ENCODE measurements at places on chromosomes 12 and 14.

- no peak for DNase-seq
These were observed 59.7 kb downstream of the SLC24A4 start for GRCh38 chr14:92382677-92383076.

DNA sequence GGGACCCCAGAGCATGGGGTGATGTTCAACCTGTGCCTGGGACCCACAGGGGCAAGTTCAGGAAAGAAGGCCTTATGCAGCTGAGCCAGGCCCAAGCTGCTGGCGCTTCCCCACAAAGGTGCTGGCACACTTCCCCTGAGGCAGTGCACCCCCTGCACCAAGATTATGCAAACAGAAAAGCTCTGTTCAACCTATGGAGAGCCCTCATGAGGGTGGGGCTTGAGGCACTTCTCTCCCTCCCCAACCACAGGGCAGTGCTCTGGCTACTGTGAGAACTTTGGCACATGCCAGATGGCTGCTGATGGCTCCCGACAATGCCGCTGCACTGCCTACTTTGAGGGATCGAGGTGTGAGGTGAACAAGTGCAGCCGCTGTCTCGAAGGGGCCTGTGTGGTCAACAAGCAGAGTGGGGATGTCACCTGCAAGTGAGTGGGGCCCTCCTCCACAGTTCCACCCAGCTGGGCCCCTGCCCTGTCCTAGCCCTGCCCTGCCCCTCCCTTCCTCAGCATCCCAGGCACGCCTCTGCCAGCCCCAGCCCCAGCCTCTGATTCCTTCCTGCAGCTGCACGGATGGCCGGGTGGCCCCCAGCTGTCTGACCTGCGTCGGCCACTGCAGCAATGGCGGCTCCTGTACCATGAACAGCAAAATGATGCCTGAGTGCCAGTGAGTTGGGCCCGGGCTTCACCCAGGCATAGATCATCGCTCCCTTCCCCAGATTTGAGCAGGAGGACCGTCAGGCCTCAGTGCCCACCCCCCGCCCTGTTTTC lies 5.5 kb upstream of the NXPH4 start:
- DNase-seq: no peak

DNA sequence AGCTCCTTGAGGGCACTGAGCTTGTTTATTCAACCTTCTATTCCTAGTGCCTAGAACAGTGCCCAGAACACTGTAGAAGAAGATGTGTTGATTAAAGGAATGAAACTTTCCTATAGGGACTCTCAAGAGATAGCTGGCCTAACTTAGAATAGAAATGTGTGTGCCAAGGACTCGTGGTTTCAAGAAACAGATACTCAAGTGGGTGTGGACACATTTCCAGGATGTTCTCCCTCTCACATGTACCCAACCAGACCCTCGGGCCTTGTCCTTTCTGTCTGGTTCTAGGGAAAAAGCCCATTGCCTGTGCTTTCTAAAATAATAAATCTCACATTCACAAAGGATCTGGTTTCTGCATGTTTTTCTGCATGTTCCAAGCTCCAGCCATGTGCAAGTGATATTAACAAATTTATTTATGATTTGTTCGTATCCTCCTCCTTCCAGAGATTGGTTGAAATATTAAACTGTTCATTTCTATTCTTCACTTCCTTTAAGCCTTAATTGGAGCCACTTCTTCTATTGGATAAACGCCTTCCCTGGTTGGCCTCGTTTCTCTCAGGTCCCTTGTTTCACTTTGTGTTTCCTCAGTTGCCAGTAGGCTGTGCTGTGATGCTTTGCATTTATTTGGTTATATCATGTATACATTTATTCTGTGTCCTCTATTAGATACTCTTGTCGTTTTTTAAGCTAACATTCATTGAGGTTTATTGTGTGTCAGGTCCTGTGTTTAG lies 89.8 kb downstream of the CRADD start:
- DNase-seq: no peak

GRCh38 chr12:3171195-3171591 lies 94.0 kb downstream of the TSPAN9 start:
- no peak for DNase-seq

DNA sequence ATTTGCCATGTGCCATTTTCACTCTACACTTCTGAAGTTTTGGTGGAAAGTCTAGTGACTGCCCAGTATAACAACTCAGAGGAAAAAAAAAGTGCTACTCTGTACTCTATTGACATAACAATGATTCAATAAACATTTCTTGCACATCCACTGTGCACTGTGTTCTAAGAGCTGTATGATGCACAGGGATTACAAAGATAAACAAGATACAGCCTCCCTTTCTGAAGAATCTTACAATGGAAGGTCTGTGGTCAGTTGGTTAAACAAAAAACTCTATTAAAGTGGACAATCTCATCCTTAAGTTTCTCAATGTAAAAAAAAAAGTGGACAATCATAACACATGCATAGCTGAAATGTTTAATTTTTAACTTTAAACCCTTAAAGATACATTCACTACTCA lies 105.7 kb upstream of the RASSF8 start:
- no peak for DNase-seq

DNA sequence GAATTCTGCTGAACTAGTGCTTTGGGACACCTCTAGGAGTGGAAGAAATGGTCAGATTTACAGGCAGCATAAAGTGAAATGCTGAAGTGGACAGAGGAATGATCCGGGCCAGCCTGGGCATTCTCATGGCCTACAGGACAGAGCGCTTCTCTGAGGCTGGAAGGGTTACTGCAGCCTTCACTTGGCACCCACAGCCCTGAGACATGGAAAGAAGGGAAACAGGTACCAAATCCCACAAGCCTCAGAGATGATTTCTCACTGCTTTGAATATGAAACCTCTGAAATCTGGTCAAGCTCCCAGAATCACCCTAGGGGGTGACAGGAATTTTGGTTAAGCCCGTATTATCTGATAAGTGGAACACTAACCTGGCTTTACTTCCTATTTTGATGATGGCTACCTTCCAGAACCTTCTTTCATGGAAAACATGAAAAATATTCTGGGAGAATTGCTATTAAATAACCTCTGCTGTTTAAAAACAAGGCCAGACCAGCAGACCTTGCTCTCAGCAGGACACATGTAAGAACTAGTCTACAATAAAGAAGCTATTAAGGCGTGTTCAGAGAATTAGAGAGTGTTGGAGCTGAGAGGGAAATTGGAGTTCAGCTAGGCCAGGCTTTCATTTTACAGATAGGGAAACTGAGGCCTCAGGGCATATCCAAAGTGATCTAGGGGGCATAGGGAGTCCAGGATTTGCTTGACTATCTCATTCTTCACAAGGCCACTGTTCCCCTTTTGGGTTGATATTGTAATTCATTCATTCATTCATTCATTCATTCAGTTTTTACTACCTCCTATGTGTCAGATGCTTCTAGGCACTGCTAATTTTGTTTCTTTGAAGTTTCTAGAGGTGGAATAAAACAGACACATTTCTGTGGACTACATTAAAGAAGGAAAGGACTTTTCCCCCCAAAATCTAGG lies 281.5 kb downstream of the ZFP36L1 start:
- DNase-seq: no peak

- no peak for DNase-seq
These were observed 12.9 kb downstream of the BTBD7 start for GRCh38 chr14:93319958-93320357.

GRCh38 chr12:122304924-122305323 lies 38.6 kb upstream of the VPS33A start:
- DNase-seq: no peak

- DNase-seq: no peak
These were observed 21.9 kb downstream of the BDKRB1 start for GRCh38 chr14:96277890-96278289.

GRCh38 chr12:63149909-63150712 lies 890 bp downstream of the AVPR1A start:
- no peak for DNase-seq

GRCh38 chr12:93011100-93011499 lies 82.0 kb upstream of the EEA1 start:
- DNase-seq: no peak

GRCh38 chr12:10847744-10848143 lies 1.5 kb downstream of the PRR4 start:
- DNase-seq: no peak

DNA sequence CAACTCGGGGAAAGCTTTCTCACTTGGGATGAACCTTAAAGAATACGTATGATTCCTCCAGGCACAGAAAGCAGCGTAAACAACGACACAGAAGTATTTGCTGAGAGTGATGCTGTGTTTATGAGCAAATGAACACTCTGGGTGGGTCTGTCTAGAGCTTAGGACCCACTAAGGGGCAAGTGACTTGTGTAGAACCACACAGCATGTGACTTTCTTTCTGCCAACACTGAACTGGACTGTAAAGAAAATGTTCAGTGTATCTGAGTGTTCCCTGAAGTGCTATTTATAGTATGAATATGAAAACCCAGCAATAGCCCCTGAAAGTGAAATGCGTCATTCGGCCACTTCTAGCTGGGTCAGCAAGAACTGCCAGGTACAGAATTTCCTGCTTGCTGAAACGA lies 78.5 kb downstream of the ST8SIA1 start:
- DNase-seq: no peak

- no peak for DNase-seq
These were observed 70.7 kb downstream of the HSD17B6 start for GRCh38 chr12:56833780-56834179.

DNA sequence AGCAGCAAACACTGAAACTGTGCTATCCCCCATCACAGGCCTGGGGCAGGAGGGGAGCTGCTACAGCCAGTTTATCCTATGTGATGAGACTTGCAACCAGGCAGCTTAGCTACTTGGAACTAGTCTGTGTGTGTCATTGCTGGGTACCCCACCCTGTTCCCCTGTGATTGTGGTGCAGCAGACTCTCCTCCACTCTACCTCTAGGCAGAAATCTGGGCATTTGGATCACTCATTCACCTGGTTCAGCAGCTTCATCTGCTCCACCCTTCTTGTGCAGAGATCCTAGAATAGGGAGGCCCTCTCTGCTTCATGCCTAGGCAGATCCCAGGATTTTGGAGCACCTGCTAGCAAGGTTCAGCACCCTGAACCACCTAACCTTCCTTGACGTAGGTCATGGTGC lies 8.8 kb downstream of the TAS2R13 start:
- no peak for DNase-seq

- DNase-seq: no peak
These were observed 991.2 kb downstream of the VRK1 start for GRCh38 chr14:97788364-97788763.

DNA sequence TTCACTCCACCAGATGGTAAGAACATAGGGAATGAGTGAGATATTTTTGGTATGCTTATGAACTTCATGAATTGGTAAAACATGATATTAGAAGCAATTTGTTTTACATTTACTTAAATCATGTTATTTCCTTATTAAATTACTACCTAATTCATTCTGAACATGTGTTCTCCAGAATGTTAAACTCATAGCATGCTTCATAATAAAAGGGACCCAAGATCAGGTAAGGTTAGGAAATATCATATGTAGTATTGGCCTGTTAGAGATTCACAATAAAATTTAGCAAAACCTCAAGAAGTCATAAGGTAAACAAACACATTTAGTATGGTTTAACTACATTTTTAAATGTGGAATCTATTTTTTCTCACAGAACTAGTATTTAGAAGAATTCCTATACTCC lies 28.2 kb downstream of the PTPRQ start:
- DNase-seq: no peak

GRCh38 chr14:104774453-104775072 lies 21.0 kb downstream of the AKT1 start:
- DNase-seq: no peak

- no peak for DNase-seq
These were observed 61.5 kb upstream of the LRTM2 start for GRCh38 chr12:1758887-1759286.

GRCh38 chr12:42282294-42282693 lies 43.6 kb downstream of the ZCRB1 start:
- no peak for DNase-seq

DNA sequence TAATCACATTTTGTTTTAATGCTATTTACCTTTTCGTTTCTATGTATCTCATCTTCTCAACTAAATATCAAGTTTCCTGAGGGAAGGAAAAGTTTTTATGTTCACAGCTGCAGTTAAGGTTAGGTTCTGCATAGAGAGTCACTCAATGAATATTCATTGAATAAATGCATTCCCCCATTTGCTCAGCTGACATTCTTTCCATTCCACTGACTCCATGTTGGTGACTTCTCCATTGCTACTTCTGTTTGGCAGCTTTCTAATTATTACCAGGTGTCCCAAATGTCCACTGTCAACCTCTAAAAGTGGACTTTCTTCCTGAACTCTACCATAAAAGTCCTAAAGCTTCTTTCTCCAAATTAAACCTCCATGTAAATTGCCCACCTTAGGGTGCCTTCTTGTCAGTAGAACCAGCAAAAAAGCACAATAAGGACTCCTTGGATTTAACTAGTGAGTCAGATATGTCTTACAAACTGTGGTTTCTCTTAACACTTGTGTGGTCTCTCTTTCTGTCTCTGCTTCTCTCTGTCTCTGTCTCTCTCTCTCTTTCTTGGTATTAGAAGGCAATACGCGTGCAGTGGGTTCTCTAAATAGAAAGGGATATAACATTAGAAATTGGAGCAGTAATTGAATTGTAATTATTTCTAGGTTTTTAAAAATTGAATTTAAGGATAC lies 85.9 kb downstream of the TMEM117 start:
- DNase-seq: no peak

GRCh38 chr12:27505761-27506160 lies 18.2 kb upstream of the PPFIBP1 start:
- no peak for DNase-seq

DNA sequence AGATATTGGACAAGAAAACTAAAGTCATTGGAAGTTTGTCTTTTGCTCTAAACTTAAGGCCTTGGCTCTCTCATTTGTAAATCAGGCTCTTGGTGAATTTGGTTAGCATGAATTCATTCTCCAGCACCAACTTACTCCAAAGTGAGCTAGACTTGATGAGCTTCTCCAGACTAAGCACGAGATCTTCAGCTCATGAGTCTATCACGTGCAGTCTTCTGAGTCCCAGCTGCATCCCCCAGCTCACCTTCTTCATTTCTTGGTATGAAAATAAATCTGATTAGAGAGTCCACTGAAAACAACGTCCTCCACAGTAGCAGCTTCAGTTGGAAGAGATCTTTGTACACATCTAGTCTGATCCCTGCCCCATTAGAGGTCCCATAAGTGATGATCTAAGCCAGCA lies 52.5 kb upstream of the DDX11 start:
- DNase-seq: no peak

- DNase-seq: no peak
These were observed 91.4 kb upstream of the FLRT2 start for GRCh38 chr14:85438481-85438942.

GRCh38 chr12:85440271-85440670 lies 160.3 kb downstream of the ALX1 start:
- DNase-seq: no peak

- no peak for DNase-seq
These were observed 112.5 kb downstream of the PTPRQ start for GRCh38 chr12:80556566-80556965.

DNA sequence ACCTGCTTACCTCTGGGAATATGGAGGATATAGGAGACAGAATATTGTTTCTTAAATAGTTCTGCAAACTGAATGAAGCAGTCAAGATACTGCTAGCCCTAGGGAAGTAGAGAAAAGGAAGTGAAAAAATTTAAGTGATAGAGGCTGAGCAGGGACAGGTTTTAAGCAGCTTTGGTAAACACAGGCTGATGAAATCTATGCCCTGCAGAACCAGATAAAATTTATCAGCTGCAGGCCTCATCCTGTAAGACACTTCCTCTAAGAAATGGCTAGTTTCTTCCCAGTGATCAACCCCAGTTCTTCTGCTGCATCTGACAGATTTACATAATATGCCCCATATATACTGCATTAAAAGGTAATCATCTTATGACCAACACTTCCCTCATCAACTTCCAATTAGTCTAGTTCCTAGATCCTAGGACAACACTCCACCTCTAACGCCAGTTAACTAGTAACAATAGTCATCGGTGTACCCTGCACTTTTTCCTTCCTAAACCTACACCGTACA lies 1.3 kb upstream of the ESYT1 start:
- no peak for DNase-seq

- DNase-seq: no peak
These were observed 319.5 kb downstream of the TMEM117 start for GRCh38 chr12:44155358-44155757.
